Esophagus muscularis mucosa (tissue), 4 donors: ENCODE measurements at places on chromosomes 5 and 9.

DNA sequence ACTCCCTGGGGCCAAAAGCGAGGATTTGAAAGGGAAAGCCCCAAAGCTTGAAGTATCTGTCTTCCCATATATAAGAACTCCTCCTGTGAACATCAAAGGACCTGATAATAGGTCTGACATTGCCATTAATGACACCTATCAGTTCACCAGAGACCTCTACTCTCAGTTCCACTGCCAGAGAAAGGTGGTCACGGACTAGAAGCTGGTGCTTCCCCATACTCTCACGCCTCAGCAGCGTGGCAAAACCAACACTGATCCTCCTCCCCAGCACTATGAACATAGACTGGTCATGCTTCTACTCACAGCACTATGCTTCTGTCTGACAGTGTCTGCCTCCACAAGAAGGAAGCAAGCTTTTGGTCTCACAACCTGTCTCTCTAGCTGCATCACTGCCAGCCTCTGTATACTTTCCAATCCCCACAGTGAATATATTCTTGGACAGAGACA is 37.9 kb downstream of the NRG2 start:
- H3K4me3 ChIP-seq = no peak overlapping the region
- DNase-seq = no peak
- no peak overlapping the region for H3K27ac ChIP-seq

- no peaks in the 10 kb centered on the region for H3K27me3 ChIP-seq
- no peak overlapping the region for H3K27ac ChIP-seq
- no peak for DNase-seq
- no peak overlapping the region for H3K4me3 ChIP-seq
- peaks cover 21% of the 10 kb centered on the region for H3K4me1 ChIP-seq
- H3K36me3 ChIP-seq = no peaks in the 10 kb centered on the region
Observed at GRCh38 chr5:72468024-72468423, 39.2 kb downstream of the ZNF366 start.

DNA sequence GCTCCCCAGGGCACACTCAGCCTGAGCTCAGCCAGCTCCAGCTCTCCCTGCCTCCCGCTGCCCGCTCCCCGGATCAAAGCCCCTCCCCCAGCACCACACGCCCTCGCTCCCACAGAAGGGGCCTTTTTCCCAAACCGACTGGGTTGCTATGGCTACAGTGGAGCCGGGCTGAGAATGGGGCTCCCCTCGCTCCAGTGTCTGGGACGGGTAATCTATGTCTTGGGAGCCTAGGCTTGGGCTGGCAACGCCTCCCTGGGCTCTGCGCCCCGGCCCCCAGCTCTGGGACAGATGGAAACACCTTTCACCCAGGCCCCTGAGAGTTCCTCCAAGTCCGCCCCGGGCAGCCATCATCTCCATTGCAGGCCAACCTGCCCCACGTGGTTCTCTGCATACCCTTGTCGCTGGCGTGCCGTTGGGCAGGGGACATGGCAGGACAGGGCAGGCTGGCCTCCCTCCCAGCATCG is 29.6 kb downstream of the NOTCH1 start:
- H3K36me3 ChIP-seq = peaks cover 51% of the 10 kb centered on the region
- peak overlapping the region; percentile 18 for H3K27ac ChIP-seq
- peaks cover 21% of the 10 kb centered on the region for H3K4me1 ChIP-seq
- H3K4me3 ChIP-seq = no peak overlapping the region
- DNase-seq = no peak

- H3K27ac ChIP-seq = no peak overlapping the region
- no peak overlapping the region for H3K4me3 ChIP-seq
Observed at GRCh38 chr9:31210978-31211570, 1173.4 kb upstream of the ACO1 start.

DNA sequence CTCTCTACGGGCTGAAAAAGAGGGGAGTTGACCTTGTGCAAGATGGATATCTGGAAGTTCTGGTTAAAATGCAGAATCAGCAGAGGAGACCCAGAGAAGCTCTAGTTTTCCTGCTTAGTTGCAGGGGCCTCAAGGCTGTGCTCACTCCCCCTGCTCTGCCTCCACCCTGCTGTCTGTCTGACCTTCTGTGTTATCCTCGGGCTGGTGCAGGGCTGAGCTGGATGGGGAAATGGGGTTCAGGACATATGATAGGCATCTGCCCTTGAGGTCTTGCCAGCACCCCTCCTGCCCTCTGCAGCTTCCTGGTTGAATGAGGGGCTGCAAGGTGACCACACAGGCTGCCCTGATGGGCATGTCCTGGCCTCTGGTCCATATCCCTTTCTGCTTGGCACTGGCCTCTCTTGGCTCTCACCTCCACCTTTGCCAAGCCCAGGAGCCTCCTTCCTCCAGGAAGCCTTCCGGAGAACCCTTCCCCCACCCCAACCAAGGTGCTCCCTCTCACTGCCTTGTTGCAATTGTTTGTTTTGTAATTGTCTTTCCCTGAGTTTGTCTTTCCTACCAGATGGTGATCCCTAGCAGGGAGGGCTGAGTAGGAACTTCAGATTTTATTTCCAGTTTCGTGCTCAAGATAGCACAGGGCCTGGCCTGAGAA is 1.3 kb downstream of the TMEM268 start:
- DNase-seq = no peak
- peak overlapping the region; percentile 95 for H3K27ac ChIP-seq
- H3K4me1 ChIP-seq = peaks cover 51% of the 10 kb centered on the region
- H3K27me3 ChIP-seq = no peaks in the 10 kb centered on the region

DNA sequence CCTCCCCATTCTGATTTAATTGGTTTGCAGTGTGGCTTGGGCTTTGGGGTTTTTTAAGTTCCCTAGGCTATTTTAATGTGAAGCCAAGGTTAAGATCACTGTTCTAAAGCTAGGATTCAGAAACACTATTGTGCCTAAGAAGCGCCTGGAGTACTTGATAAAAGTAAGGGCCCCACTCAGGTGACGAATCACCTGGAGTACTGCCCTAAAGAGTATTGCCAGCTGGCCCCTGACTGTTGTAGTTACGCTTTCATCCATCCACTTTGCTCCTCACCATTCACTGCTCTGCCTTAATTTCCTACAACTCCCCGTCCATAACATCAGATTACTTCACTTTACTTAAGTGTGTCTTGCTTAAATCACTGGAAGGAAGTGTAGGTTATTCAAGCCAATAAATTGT is 119.3 kb downstream of the CD180 start:
- DNase-seq = no peak
- H3K27ac ChIP-seq = no peak overlapping the region
- peaks cover 5% of the 10 kb centered on the region for H3K4me1 ChIP-seq
- H3K4me3 ChIP-seq = no peak overlapping the region

DNA sequence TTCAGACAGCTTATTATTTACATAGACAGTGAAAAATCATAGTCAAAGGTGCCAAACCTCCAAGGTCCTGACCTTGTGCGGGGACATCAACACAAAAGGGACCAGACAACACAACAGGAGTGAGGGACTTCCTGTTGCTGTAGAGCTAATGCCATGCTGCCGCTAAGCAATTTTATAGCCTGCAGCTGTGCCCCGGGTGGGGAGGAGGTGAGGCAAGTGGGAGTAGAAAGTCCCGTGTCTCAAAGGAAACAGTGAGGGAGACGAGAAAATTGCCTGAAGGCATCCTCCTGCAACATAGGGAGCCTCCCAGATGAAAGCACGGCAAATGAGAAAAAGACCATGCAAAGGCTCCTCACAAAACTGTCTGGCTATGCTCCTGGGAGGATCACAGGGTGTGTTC is 58.8 kb downstream of the CAAP1 start:
- H3K27ac ChIP-seq = no peak overlapping the region
- no peak overlapping the region for H3K4me3 ChIP-seq
- no peak for DNase-seq
- no peaks in the 10 kb centered on the region for H3K4me1 ChIP-seq
- no peaks in the 10 kb centered on the region for H3K27me3 ChIP-seq

DNA sequence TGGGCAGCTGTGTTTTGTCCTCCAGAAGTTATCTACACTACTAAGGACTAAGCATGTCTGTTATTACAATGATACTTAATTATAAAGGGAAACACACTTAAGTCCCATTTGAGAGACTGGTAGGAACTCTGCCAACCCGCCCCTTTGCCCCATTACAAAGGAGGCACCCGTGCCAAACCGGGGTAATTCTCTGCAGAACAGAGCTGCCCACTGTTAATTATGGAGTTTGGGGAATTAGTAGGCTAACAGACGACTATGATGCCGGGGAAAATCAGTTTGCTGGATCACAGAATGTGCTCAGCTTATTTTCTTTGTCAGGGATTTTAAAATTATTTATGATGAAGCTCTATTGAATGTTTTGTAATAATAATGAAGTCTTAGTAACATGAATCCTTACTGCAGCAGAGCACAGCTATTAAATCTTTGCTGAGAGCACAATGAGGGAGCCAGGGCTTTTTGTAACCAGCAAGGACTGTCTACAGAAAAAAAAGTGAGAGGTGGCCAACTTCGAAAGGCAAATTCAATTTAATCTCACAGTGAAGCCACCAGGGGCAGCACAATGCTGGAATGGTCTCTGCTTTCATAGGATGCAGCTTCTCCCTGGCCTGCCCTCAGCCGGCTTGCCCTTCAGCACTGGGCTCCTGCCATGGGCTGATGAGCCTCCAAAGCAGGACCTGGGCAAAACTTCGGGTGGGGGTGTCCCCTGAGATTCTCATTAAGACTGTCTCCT is 134.5 kb downstream of the GNAQ start:
- no peak overlapping the region for H3K27ac ChIP-seq
- DNase-seq = no peak
- no peak overlapping the region for H3K4me3 ChIP-seq
- H3K27me3 ChIP-seq = no peaks in the 10 kb centered on the region

DNA sequence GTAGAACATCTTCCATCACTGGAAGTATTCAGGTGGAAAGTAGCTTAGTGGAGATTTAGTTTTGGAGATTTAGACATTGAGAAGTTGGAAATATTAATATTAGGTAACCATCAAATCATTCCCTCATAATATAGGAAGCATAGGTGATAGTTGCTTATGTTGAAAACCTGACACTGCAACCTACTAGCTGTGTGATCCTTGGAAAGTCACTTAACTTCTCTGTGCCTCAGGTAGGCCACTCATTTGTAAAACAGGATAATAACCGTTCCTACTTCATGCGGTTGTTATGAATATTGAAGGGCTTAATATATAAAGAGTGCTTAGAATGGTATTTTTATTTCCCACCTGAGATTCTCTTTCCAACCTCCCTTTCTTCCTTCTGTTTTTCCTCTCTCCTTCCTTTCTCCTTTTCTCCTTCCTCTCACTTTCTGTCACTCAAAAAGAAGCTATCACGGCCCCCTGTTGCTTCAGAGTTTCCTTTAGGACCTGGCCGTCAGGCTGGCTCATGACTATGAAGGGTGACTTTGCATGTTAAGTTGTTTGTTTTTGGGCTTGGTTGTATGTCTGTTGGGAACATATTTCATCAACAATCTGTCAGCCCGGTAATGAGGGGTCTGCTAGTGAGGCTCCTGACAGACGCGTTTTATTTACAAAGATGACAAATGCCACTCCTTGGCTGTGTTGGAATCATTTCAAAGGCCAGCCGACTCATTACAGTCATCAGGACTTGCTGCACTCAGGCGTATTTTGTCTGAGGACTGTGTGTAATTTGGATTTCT is 31.0 kb downstream of the DOCK2 start:
- DNase-seq = no peak
- no peak overlapping the region for H3K27ac ChIP-seq
